ENCODE measurements at places on chromosomes 4 and X.

DNA sequence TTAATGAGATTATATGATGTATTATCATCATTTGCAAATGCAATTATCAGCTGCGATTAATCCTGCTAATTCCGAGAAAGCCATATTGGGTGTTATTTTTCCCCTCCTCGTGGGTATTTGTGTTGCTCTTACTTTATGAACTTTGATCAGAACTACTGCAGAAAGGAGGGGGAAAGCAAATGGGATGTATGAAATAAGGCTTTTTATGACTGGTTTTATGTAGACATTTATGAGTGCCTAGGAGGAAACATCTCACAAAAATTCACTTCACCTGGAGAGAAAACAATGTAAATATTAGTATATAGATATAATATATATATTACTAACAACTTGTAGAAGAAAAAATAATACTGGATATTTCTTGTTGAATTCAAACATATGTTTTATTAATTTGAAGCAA lies 214.4 kb downstream of the TEX13A start:
- DNase-seq, result no peak

DNA sequence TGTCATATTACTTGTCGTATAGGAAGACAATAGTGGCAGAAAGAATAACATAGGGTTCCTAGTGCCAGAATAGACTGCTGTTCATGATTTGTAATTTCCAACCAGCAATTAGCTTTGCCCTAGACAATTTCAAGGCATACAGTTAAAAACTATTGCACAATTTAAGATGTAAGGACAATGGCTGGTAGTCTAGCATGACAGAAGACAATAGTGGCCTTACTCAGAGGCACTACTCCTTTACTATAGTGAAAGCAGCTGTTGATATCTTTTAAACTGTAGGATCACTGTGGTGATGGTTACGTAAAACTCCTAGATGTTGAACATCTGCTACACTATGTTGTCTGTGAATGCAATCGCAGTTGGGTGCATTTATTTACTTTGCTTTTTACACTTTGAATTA lies 234.5 kb downstream of the RBMX2 start:
- no peak for DNase-seq

GRCh38 chr4:10253765-10254164 lies 137.2 kb upstream of the WDR1 start:
- no peak for DNase-seq

DNA sequence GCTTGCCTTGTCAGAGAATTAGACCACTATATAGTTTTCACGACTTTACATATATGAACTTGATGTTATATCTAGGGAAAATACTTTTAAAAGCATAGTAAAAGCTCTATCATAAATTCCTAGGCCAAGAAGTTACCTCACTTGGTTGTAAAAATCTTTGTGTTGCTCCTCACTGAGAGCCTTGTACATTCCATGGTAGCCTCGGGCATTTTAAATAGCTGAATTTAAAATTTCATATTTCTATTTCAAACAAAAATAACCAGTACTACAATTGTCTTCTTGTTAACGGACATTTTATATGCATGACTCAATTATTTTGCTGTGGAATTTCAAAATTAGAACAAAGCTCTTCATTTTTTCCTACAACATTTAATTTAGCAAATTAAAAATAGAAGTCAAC lies 107.6 kb downstream of the MID1 start:
- no peak for DNase-seq

DNA sequence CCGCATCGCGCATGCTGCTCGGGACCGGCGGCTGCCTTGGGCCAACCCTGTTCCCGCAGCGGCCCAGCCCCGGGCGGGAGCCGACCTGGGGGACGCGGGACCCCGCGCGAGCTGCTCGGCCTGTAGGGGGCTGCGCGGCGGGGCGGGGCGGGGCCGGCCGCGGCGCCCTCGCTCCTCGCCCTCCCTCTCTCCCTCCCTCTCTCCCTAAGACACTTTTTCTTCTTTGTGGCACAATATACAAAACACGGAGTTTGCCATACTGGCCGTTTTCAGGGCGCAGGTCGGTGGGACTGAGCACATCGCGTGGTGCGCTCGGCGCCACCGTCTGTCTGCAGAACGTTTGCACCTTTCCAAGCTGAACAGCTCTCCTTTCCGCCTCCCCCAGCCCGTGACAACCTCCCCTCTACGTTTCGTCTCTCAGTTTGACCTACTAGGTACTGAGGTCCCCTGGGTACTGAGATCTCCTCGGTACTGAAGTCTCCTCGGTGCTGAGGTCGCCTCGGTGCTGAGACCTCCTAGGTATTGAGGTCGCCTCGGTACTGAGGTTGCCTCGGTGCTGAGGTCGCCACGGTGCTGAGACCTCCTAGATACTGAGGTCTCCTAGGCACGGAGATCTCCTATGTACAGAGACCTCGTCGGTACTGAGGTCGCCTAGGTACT lies 261.1 kb upstream of the PLCXD1 start:
- DNase-seq, result no peak

DNA sequence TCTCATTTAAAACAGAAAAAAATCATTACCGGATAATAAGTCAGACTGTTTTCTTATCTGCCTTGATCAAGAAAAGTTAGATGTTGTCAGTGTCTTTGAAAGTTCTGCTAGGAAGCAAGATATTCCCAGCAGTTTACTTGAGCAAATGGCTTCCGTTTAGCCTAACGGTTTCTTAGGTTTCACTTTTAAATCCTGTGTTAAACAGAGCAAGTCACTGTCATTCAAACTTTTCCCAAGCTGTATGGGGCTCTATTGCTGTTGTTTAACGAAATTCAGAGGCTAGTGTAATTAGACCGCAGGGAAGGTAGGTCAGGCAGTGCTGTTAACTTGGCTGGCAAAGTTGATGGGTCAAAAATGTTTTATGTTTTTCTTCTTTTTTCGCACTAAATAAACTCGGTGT lies 80.3 kb upstream of the NEIL3 start:
- DNase-seq, result peak; percentile 11

DNA sequence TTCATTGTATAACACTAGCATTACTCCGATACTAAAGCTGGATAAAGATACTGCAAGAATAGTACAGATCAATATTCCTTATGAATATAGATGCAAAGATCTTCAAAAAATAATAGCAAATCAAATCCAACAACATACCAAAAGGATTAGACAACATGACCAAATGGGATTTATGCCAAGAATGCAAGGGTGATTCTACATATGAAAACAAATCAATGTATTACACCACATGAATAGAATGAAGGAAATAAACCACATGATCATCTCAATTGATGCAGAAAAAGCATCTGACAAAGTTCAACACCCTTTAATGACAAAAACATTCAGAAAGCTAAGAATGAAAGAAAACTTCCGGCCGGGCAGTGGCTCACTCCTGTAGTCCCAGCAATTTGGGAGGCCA lies 42.8 kb downstream of the CUL4B start:
- no peak for DNase-seq

- DNase-seq, result peak; percentile 42
Observed at GRCh38 chrX:39152106-39152649, 350.9 kb downstream of the MID1IP1 start.

DNA sequence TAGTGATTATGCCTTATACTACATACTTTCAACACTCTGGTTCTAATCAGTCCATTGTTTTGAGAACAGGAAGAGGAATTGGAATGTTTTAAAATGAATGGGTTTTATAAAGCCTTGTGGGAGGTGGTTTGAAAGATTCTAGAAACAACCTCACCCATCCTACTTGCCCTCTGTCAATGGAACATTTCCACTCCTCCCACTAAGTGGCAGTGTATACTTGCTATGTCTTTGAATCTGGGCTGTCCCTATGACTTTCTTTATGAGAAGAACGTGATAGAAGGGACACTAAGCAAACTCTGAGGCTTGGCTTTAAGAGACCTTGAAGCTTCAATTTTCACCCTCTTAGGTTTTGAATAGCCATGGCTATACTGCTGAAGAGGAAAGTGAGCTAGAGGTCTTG lies 611.2 kb downstream of the PPP4R3C start:
- DNase-seq, result no peak

DNA sequence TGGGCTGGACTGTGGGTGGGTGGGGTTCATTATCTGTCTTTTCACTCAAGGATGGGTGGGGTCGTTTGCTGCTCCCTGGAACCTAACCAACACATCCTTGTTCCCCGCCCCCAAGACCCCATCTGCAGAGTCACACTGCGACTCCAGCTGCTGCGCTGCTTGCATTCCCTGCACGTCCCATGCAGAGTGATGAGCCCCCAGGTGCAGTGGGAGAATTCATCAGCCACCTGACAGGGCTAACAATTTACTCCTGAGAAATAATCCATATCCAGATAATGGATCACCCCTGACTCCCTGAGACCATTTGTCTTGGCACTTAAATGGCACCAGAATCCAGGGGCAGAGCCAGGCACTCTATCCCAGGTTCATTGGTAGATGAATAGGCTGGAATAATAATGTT lies 12.4 kb upstream of the ARHGAP36 start:
- no peak for DNase-seq

DNA sequence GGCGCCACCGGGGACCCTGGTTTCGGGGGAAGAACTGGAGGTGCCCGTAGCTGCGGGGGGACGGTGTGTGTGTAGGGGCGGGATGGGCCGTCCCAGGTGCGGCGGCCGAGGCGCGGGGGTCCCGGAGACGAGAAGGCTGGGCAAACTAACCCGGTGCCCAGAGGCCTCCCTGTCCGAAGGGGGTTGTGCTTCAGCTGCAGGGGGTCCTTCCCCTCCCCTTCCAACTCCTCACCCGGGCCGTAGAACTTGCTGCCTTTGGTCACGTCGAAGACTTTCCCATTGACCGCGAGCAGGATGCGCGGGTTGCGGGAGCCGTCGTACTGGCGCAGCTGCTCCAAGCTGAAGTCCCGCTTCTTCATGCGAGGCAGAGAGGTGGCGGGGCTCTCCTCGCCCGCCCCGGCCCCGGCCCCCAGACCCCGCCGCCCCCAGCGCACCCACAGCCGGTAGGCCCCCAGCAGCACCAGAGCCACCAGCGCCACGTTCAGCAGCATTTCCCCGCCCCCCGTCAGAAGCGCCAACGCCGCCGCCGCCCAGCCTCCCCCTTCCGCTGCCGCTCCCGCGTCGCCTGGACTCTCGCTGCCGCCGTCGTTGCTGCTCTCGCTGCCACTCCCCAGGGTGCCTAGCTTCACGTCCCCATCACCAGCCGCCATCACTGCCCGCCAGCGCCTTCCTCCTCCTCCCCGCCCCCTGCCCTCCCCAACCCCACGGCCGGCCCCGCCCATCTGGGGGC lies at the start of gene PGRMC2:
Gene PGRMC2, minus strand, starts transcription at position 673 of the 730 bp plus-strand sequence. Its CDS starts 23 bp downstream, at position 650.
- DNase-seq, result peak; percentile 19

- peak; percentile 21 for DNase-seq
Observed at GRCh38 chrX:101206471-101206870, 13.1 kb upstream of the DRP2 start.
